ENCODE measurements at places on chromosomes 7 and 10. TPM values are rescaled to one million over a fixed set of nuclear protein-coding genes. Genes with fewer than 3 reads are reported as not detected.
A peak's percentile ranks its signal among the peaks of the same experiment; 100 is the strongest.

The NPY gene
- not detected for total RNA-seq

DNA sequence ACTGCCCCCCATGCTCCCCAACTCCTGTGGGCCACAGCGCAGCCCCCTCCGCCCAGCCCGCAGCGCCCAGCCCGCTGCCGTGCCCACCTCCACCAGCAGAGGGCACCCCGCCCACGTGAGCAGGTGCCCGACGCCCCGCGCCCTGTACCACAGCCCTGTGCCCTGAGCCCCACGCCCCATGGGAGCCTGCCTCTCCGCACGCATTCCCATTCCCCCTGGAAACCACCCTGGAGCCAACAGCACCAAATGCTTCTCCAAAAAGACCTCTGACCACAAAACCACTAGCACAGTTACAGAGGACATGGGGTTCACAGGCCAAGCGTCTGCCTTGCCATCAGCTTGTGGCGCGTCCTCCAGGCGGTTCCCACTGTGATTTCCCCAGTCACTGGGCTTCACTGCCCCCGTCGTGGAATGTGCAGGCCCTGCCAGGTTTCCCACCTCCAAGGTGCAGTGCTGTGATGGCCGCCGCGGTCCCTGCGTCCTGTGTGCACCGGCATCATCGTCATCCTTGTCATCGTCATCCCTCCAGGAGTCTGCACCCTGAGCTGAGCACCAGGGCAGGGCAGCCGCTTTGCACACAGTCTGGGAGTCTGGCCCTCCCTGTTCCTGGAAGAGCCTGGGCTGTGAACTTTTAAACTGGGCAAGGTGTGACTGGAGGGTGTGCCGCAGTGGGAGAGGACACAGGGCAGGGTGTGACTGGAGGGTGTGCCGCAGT lies 61.7 kb downstream of the PWWP2B start:
- DNase-seq: peak; percentile 37

The CCNY gene
- total RNA-seq: 35.3 TPM

GRCh38 chr10:110818311-110819256 lies 53.1 kb upstream of the PDCD4 start:
- no peak for DNase-seq

DNA sequence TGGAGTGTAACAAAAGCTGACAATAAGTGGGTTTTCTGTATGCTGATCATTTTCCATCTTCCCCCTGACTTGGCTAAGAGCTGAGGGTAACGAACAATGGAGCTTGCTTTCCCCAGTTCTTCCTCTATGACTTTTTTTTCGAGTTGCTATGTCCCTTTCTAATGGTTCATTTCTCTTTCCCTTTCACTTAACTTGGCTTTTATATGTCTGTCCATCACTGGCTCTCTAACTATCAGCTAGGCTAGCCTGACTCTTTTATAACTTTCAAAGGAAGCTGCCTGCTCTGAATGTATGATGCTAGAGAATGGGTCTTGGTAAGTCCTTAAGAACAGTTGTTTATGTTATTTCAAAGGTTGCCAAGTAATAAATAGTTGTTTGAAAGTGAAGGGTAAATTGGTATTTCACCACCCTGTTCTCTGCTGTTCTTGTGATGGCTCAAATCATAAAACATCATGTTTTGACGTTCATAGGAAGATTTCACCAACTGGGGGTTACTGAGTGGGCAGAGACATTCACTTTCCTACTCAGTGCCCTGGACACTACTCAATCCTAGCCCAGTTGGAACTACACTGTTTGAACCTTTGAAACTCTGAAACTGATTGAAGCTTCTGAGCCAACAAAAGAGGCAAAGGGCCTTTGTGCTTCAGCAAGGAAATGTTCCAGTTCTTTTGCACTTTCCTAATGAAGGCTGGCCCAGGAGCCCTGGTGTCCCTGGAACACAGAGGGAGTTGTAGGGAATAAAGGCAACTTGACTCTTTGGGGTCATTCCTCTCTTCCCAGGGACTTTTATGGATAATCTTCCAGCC lies 85.4 kb upstream of the PHYHIPL start:
- DNase-seq: no peak

GRCh38 chr10:111873621-111874135 lies 309.9 kb downstream of the GPAM start:
- DNase-seq: no peak

- no peak for DNase-seq
Measured at GRCh38 chr10:78419481-78420265, 386.0 kb downstream of the RPS24 start.

The OR2A1 gene
- total RNA-seq: 0.20 TPM

The BZW2 gene
- 194 TPM for total RNA-seq

DNA sequence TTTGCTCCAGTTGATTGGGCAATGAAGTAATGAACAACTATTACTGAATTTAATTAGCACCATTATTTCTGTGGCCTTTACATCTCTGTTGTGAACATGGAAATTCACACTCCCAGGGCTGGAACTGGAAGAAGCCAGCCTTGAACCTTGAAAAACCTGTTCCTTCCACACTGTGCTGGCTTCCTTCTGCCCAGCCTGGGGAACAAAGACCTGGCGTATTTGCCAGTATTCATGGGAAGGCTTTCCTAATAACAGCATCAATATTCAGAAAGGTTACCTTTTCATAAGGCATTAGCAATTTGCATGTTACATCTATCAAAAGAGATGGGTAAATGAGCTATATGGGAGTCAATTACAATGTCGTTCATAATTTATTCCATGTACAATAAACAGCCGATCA lies 1.3 kb downstream of the C10orf90 start:
- DNase-seq: no peak

DNA sequence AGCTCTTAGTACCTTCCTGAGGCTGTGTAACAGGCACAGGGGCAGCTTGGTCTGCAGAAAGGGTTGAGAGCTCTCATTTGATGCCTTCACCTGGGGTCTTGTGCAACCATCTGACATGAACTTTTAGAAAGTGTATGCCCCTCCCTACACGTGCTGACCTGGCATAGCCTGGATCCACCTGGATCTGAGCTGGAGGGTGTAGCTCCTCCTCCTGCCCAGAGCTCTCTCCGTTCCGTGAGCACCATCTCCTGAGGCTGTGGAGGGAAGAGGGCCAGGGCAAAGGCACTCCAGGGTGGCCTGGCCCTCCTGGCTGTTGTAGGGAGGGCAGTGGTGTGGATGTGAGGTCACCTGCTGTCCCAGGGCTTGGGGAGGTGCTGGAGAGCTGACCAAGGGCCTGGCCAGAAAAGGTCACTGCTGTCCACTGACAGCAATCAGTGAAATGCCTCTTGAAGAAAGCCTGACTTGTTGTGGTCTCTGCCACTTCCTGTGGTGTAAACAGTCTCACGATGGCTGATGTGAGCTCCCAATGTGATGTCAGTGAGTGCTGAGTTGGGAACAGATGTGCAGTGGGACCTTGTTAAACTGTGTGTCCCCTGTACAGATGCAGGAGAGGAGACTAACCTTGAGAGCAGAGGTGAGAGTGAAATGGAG lies 23.0 kb downstream of the AMZ1 start:
- peak; percentile 55 for DNase-seq

DNA sequence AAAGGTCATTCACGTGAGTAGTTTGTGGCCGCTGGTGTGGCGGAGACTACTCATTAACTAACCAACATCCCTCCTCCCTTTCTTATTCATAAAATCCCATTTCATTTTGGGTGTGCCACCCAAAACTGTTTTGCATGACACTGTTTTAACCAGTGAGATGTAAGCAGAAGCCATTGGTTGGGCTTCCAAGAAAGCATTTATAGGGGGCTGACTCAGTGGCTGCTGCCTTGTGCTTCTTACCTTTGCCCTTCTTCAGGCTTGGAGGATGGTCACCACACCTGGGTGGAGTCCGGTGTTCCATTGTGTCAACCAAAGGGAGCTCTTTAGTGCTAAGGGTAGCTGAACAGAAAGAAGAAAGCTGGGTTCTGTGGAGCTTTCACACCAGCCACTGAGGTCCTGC lies 37.2 kb upstream of the EPC1 start:
- DNase-seq: no peak

GRCh38 chr10:114397651-114398145 lies 6.6 kb downstream of the AFAP1L2 start:
- peak; percentile 39 for DNase-seq

- no peak for DNase-seq
Measured at GRCh38 chr7:128353189-128353588, 8.3 kb downstream of the PRRT4 start.

GRCh38 chr10:1036341-1036791 lies 10.7 kb upstream of the IDI2 start:
- peak; percentile 35 for DNase-seq

DNA sequence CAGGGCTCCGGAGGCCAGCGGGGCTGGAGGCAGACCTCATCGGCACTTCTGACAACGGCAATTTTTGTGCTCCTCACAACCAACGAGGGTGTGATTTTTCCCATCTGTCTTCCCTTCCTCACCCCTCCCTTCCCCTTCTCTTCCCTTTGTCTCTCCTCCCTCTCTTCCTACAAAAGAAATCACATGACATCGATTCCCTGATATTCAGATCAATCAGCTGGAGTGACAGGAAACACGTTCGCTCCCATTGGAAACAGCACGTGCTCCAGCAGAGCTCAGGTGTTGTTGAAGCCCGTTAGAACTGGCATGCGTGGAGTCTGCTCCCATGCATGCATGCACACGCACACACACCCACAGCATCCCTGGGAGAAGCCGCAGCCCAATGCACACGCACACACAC lies 222.4 kb downstream of the PTPRN2 start:
- no peak for DNase-seq

GRCh38 chr10:93342921-93343320 lies 139.2 kb downstream of the MYOF start:
- no peak for DNase-seq

GRCh38 chr10:86899670-86900276 lies 57.6 kb downstream of the MMRN2 start:
- DNase-seq: peak; percentile 46

DNA sequence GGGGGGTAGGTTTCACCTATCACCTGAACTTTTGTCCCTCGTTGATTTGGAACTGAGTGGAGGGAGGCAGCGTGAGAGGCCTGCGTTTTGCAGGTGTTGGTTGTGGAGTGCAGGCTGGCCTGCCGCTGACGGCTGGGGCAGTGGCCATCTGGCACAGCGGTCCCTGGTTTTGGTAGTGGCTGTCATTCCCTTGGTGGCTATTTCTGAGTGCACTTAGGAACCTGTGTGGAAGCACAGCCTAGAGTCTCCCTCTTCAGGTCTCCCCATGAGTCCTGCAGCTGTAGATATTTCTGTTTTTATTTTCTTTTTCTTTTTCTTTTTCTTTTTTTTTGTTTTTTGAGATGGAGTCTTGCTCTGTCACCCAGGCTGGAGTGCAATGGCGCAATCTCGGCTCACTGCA lies 129.2 kb downstream of the CUL2 start:
- DNase-seq: no peak
